ENCODE measurements at places on chromosomes 6 and 20.

- H3K27ac ChIP-seq = no peak overlapping the region
- H3K4me3 ChIP-seq = no peak overlapping the region
- H3K4me1 ChIP-seq = peaks cover 6% of the 10 kb centered on the region
- H3K36me3 ChIP-seq = no peaks in the 10 kb centered on the region
- H3K27me3 ChIP-seq = no peaks in the 10 kb centered on the region
Measured at GRCh38 chr6:76697585-76697984, 625.1 kb upstream of the IMPG1 start.

- DNase-seq = no peak
- no peaks in the 10 kb centered on the region for H3K27me3 ChIP-seq
- no peak overlapping the region for H3K4me3 ChIP-seq
- H3K27ac ChIP-seq = peak overlapping the region; percentile 44
Measured at GRCh38 chr6:158789115-158789917, 29.9 kb downstream of the EZR start.

GRCh38 chr6:129114636-129115391 is 231.9 kb downstream of the LAMA2 start:
- H3K4me1 ChIP-seq = peaks cover 7% of the 10 kb centered on the region
- DNase-seq = no peak
- H3K4me3 ChIP-seq = no peak overlapping the region
- H3K27me3 ChIP-seq = no peaks in the 10 kb centered on the region
- no peaks in the 10 kb centered on the region for H3K36me3 ChIP-seq

DNA sequence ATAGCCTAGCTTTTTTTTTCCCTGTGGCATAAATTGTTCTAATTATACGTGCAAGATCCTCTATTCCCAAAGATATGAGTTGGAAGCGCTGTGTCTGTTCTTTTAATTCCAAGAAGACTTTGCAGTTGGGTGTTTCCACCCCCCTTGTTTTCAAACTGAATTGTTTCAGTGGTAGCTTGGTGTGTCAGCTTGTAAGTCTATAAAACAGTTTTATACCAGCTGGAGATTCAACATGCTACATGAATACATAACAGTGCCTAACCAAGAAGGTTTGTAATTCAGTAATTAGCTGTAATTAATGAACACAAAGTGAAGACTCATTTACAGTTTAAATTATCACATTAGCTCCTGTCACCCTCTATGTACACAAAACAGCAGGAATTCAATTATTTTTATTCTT is 154.0 kb downstream of the ZNF217 start:
- H3K27me3 ChIP-seq = no peaks in the 10 kb centered on the region
- H3K27ac ChIP-seq = no peak overlapping the region
- H3K36me3 ChIP-seq = no peaks in the 10 kb centered on the region
- no peak for DNase-seq

DNA sequence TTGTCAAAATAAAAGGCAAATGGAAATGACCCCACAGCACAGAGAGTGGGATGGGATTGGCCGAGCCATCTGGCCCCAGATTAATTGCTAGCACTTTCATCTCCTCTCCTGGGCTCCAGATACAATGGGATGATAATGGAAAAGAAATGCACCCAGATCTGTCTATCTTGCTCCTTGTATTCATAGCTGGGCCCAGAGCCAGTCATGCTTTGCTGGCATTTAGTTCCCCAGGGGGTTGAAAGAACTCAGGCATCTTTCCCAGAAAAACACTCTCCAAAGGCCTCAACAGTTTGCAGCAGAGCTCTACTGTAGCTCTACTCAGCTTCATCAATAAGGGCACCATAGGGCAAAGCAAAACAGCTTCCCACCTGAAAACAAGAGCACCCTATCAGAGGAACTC is 116.0 kb upstream of the FOXA2 start:
- no peaks in the 10 kb centered on the region for H3K27me3 ChIP-seq
- H3K36me3 ChIP-seq = no peaks in the 10 kb centered on the region
- no peak overlapping the region for H3K4me3 ChIP-seq

- DNase-seq = no peak
- H3K4me1 ChIP-seq = no peaks in the 10 kb centered on the region
- H3K4me3 ChIP-seq = no peak overlapping the region
Measured at GRCh38 chr6:26485112-26485780, 14.9 kb upstream of the BTN1A1 start.

GRCh38 chr20:10622657-10623418 is 51.0 kb downstream of the JAG1 start:
- H3K27ac ChIP-seq = no peak overlapping the region
- H3K4me1 ChIP-seq = peaks cover 37% of the 10 kb centered on the region
- no peaks in the 10 kb centered on the region for H3K36me3 ChIP-seq
- H3K27me3 ChIP-seq = no peaks in the 10 kb centered on the region

DNA sequence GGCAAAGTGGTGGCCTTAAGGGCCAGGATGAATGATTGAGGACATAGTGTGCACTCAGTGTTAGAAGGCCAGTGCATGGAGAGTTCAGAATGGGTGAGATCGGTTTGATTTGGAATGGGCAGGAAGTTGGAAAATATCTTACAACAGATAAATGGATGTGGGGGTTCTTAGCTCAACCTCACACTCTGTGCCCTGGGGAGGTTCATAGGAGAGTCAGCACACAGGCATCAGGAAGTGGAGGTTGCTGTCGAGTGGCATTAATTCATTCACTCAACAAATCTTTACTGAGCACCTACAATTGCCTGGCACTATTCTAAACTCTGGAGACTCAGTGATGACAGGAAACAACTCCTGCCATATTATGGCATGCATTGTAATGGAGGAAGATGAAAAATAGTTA is 313.7 kb upstream of the SUPT3H start:
- no peaks in the 10 kb centered on the region for H3K36me3 ChIP-seq
- no peaks in the 10 kb centered on the region for H3K27me3 ChIP-seq
- DNase-seq = no peak
- H3K4me1 ChIP-seq = no peaks in the 10 kb centered on the region
- no peak overlapping the region for H3K27ac ChIP-seq
- no peak overlapping the region for H3K4me3 ChIP-seq

DNA sequence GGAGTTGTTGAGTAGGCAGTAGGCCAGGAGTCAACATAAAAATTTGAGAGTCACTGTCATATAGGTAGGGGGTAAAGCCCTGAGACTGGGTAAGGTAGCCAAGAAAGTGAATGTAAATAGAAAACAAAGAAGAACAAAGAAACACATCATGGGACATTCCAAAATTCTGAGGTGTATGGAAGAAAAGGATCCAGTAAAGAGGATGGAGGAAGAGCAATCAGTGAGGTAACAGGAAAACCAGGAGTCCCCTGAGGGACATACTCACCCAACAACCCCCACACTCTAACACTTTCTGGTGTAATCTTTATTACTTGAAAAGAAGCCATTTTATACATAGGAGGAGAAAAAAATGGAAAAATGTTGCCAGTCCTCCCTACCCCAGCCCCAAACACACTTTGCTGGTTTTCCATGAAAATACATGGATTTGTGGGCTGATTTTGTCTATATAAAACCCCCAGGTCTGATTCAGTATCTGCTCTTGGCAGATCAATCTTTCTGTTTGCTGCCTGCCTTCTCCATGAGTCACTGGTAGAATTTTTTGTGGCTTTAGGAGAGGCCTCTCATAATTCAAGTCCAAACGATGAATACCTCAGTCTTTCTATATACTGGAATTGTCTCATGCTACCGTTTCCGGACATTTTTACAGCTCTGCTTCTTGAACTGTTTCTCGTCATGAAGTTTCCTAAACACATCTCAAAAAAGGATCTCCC is 271.4 kb upstream of the MAN1A1 start:
- no peak overlapping the region for H3K27ac ChIP-seq
- H3K4me3 ChIP-seq = no peak overlapping the region
- no peaks in the 10 kb centered on the region for H3K36me3 ChIP-seq
- H3K27me3 ChIP-seq = no peaks in the 10 kb centered on the region

DNA sequence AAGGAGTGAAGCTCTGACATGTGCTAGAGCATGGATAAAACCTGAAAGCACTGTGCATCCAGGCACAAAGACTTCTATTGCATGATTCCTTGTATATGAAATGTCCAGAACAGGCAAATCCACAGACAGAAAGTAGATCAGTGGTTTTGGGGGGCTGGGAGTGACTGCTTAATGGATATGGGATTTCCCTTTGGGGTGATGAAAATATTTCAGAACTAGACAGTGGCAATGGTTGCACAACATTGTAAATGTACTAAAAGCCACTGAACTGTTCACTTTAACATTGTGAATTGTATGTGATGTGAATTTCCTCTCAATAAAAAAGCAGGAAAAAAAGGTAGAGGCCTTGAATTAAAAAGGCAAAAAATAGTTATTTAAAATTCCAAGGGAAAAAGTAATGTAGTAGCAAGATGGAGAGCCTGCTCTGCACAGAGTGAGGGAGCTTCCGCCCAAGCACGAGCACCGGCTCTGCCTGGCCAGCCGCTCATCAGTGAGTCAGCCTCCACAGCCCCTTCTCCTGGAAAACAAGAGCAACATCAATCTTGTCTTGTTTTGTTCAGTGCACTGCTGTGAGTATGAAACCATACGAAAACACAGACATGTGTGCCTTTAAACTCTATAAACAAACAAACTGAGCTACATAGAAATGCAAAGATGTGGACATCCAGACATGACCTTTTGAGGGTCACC is 74.6 kb upstream of the THBS2 start:
- H3K4me3 ChIP-seq = no peak overlapping the region
- H3K27me3 ChIP-seq = no peaks in the 10 kb centered on the region
- H3K36me3 ChIP-seq = no peaks in the 10 kb centered on the region

- no peaks in the 10 kb centered on the region for H3K36me3 ChIP-seq
- no peak for DNase-seq
- H3K4me3 ChIP-seq = no peak overlapping the region
- H3K27ac ChIP-seq = no peak overlapping the region
- no peaks in the 10 kb centered on the region for H3K27me3 ChIP-seq
- H3K4me1 ChIP-seq = no peaks in the 10 kb centered on the region
Measured at GRCh38 chr20:63452821-63453523, 19.5 kb downstream of the KCNQ2 start.

DNA sequence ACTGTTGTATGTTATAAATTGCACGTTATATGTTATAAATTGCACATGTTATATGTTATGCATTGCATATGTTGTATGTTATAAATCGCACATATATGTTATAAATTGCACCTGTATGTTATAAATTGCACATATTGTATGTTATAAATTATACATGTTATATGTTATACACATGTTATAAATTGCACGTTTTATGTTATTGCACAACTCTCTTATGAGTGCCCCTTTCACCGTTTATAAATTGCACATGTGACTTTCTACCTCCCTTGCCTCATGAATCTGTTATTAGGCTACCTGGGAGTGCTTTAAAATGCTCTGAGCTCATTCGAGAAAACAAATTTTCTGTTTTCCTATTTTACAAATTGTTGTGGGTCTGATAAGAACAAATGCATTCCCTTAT is 84.1 kb downstream of the RNF182 start:
- no peak overlapping the region for H3K27ac ChIP-seq
- no peaks in the 10 kb centered on the region for H3K4me1 ChIP-seq
- H3K36me3 ChIP-seq = no peaks in the 10 kb centered on the region
- no peak for DNase-seq

DNA sequence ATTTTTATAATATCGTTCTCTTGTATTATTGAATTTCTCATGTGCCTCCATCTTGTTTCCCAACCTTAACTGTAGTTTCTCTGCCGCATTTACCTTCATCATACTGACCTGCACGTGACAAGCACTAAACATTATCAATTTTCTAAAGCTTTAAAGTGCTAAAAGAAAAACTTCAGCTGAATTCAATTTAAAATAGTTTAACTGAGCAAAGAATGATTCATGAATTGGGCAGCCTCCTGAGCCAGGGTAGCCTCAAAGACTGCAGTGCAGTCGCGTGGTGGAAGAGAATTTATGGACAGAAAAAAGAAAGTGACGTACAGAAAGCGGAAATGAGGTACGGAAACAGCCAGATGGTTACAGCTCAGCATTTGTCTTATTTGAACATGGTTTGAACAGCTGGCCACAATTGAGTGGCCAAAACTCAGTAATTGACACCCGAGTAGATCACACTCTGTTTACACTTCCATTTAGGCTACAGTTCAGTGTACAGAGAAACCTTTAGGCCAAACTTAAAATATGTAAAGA is 4.2 kb upstream of the ZDHHC14 start:
- no peak for DNase-seq
- peaks cover 6% of the 10 kb centered on the region for H3K4me1 ChIP-seq
- H3K27me3 ChIP-seq = no peaks in the 10 kb centered on the region
- H3K27ac ChIP-seq = no peak overlapping the region

GRCh38 chr6:112362812-112363570 is 15.9 kb downstream of the RFPL4B start:
- DNase-seq = no peak
- no peaks in the 10 kb centered on the region for H3K36me3 ChIP-seq
- H3K27me3 ChIP-seq = no peaks in the 10 kb centered on the region
- H3K27ac ChIP-seq = no peak overlapping the region

DNA sequence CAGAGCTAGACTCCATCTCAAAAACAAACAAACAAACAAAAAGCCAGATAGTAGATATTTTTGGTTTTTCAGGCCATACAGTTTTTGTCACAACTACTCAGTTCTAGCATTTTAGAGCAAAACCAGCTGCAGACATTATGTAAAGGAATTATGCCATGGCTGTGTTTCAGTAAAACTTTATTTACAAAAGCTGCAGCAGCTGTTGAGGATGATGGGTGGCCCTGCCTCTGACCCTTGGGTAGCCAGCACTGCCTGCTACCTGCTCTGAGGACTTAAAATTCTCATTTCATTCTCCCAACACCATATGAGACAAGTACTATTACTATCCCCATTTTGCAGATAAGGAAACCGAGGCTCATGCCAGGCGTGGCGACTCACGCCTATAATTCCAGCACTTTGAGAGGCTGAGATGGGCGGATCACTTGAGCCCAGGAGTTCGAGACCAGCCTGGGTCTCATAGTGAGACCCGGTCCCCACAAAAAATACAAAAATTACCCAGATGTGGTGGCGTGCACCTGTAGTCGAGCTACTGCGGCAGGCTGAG is 56.3 kb downstream of the RIPOR3 start:
- no peaks in the 10 kb centered on the region for H3K4me1 ChIP-seq
- no peak for DNase-seq
- no peak overlapping the region for H3K4me3 ChIP-seq

DNA sequence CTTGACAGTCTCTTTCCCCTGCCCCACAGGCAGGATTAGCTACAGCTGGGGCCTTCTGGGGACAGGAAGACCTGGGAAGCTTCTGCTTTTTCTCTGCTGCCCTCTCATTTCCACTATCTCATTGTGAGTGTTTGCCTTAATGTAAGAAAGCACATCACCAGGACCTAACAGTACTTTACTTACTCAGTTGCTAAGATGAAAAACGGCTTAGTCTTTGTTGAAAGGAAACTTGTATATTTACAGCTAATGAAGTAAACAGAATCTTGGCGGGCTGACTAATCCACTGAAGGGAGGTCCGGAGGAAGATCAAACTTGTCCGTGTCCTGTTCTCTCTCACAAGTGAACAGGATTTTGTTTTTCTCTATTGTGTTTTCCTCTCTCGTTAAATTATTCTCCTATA is 128.6 kb downstream of the SOD2 start:
- no peaks in the 10 kb centered on the region for H3K36me3 ChIP-seq
- H3K4me1 ChIP-seq = no peaks in the 10 kb centered on the region
- H3K27ac ChIP-seq = no peak overlapping the region
- no peak overlapping the region for H3K4me3 ChIP-seq
- DNase-seq = no peak

Measured in lung (tissue), 17 donors.